ENCODE measurements at places on chromosomes 4 and X.

DNA sequence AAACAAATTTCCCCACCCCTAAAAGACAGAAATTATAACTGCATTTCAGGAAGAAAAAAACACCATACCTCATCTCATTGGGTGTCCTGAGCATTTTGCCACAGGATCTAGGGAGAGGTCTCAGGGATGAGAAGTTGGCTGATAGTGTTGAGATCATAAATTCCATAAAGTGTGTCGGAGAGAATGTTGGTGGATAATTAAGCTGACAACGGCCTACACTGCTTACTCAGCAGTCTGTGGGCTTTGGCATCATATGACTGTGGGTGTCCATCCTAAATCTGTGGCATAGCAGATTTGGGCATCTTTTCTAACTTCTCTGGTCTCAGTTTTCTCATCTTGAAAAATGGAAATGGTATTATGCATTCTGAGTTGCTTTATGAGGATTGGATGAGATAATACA, 12.3 kb downstream of the CENPVL3 start:
- no peak for DNase-seq

DNA sequence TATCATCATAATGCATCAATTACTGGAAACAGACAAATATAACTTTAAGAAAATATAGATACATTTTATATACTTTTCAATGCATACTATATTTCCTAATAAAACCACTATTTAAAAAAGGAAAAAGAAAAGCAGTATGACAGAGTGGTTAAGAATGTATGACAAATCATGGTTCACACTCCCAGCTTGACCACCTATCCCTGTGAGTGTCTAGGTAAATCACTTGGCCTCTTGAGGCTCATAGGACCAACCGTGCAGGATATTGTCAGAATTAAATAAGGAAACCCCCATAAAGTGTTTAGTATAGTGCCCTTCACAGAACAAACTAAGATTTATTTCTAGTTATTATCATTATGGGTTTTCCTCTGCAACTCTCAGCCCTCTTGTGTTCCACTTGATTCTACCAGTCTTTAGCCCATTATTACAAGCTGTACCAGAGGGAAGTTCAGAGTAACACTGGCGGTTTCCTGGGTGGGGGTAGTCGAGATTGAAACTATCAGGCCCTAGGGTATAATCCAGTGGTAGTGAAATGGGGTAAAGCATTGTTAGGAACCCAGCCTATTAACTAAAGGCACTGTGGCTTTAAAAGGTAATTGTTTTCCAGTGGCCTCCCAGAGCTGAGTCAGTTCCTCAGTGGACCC, 55.5 kb upstream of the PAK3 start:
- DNase-seq = no peak

DNA sequence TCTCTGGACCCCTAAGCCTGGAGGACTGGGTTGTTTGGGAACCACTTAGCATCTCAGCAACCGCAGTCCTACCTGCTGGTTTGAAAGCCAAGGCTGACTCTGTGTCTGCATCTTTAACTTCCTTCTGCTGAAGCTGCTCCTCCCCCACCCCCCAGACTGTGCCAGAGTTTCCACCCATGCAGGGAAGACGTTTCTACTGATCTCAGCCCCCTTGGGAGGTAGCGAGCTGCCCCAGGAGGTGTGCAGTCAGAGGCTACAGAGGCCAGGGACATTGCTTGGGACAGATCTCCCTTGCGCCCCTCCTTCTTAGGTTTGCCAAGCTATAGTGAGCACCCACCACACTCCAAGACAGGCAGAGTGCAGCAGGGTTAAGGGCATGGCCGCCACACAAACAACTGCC, 4.7 kb upstream of the FATE1 start:
- DNase-seq = no peak

DNA sequence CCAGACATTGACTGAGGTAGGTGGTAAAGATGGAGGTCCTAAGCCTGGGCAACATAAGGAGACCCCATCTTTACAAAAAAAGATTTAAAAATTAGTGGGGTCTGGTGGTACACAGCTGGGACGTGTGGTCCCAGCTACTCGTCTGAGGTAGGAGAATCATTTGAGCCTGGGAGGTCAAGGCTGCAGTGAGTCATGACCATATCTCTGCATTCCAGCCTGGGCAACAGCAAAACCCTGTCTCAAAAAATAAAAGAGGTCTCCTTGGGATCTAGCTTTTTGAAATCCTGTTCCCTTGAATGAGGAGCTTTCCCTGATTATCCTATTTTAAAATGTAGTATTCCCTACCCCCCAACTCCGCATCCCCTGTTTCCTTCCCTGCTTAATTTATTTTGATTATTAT, 78.7 kb upstream of the OGT start:
- DNase-seq = no peak

DNA sequence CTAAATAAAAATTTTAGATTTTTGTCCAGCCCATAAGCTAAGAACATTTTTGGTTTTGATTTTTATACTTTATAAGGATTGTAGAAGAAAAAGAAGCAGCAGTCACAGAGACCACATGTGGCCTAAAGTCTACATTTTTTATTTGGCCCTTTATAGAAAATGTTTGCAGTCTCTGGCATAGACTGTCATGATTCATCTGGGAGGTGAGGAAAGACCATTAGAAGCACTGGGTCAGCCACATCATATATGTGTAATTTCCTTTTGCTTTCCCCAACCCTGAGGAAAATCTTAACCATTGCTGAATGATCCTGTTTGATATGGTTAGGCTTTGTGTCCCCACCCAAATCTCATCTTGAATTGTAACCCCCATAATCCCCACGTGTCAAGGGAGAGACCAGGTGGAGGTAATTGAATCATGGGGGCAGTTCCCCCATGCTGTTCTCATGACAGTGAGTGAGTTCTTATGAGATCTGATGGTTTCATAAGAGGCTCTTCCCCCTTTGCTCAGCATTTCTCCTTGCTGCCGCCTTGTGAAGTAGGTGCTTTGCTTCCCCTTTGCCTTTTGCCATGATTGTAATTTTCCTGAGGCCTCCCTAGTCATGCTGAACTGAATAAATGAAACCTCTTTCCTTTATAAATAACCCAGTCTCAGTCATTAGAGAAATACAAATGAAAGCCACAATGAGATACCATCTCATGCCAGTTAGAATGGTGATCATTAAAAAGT, 12.1 kb upstream of the COPS4 start:
- DNase-seq = no peak

GRCh38 chrX:126485409-126485808, 67.2 kb downstream of the DCAF12L1 start:
- DNase-seq = no peak

- no peak for DNase-seq
Observed at GRCh38 chrX:10707773-10708172, 87.4 kb upstream of the MID1 start.

- no peak for DNase-seq
Observed at GRCh38 chrX:6856471-6856870, 291.0 kb upstream of the STS start.

DNA sequence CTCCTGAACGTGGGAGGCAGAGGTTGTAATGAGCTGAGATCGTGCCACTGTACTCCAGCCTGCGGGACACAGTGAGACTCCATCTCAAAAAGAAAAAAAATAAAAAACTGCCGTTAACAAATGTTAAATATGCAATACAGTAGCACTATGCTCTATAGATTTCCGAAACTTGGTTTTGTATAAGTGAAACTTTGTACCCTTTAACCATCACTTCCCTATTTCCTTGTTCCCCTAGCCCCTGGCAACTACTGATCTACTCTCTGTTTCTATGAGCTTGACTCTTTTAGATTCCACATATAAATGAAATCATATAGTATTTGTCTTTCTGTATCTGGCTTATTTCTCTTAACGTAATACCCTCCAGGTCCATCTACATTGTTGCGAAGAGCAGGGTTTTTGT, 74.1 kb downstream of the TAB3 start:
- no peak for DNase-seq

DNA sequence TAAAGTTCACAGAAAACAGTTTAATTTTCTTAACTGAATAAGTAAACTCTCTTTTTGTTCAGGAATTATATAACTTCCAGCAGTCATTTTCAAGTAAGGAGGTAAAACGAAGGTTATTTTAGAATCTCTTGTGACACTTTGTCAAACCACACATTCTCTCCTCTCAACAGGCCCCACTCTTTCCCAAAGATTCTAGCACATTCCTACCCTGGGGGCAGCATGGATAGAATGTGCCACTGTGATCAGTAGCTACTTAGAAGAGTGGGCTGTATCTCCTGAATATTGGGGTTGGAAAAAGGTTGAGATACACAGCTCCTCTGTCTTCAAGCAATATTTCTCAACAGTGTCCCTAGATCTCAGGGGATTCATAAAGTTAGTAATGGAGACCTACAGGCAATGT, 157.6 kb downstream of the EMCN start:
- no peak for DNase-seq

GRCh38 chr4:123786920-123787319, 390.3 kb downstream of the SPRY1 start:
- no peak for DNase-seq

DNA sequence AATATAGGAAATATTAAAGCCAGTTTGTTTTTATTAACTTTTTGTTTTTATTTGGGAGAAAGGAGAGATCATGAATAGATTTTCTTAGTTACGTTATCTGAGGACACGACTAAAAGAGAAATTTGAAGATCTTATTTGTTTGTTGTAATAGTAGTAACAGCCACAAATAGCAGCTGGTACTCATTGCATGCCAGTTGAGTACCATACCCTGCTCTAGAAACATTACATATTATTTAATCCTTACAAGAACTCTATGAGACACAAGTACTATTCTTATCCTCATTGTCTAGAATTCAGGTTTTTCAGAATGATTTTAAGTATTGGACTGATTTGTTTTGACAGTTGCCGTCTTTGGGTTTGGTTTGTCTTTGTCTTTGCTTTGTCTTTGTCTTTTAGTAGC, 31.8 kb downstream of the USP53 start:
- DNase-seq = no peak

GRCh38 chr4:111838406-111838930, 306.8 kb upstream of the FAM241A start:
- no peak for DNase-seq

DNA sequence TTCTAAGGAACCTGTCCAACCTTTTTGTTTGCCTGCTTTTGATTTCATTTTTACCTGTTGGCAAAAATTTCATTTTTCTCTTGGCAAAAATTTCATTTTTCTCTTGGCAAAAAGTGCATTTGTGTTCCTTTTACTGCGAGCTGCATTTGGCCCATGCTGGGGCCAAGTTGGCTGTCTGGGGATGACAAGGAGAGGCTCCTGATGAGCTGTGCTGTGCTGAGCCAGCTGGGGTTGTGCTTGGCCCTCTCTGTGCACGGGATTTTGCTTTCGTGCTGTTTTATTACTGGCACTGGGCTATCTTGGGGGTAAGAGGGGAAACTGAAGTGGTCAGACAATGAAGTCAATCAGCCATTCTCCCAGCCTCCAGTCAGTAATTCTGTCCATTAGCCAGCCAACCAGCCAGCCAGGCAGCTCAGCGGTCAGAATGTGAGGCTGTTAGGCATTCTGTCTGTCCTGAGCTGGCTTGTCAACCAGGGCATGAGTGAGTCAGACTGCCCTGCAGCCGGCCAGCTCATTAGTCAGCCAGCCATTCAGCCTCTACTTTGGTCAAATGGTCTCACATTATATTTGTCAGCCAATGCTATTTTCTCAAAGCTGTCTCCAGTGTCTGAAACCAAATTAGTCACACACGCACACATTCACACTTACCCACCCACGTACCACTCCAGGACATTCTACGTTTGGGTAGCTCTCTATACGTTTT, 56.9 kb upstream of the PRPS1 start:
- no peak for DNase-seq

- DNase-seq = no peak
Observed at GRCh38 chrX:11540532-11541377, 125.0 kb downstream of the ARHGAP6 start.

GRCh38 chr4:123876671-123877101, 480.1 kb downstream of the SPRY1 start:
- no peak for DNase-seq

DNA sequence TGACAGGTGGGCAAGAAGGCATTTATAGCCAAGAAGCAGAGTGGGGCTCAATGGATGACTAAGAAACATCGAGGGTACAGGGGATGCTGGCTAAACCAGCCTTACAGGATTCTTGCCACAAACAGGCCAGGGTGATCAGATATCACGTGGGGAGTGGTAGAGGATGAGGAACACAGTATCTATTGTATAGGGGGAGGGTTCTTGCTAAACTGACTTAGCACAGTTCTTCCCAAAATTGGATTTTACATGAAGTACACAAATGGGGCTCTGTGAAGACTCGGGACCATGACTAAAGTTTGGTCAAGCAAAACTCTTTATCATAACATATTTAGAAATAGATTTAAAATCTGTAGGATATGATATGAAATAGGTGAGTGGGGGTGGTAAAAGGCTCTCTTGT, 144.0 kb upstream of the ATOH1 start:
- no peak for DNase-seq

GRCh38 chrX:135520022-135520552, 373 bp upstream of the INTS6L start:
- no peak for DNase-seq

GRCh38 chr4:99690990-99691389, 33.4 kb upstream of the C4orf54 start:
- no peak for DNase-seq

DNA sequence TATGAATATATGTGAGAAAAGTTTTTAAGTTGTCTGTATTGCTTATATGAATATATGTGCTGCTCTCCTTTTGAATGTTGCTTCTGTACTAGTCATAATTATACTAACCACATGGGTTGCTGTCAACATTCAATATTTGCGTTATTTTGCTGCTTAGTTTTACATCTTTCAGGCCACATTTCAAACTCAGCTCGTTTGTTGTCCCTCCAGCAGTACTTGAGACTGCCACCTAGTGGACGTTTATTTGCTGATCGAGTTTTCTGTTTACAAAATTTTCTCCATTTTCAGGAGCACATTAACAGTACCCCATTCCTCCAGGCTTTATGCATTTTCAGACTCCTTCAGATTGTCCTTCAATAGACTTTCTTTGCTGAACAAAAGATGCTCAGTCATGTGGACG, 75.8 kb downstream of the NUDT11 start:
- peak; percentile 28 for DNase-seq

GRCh38 chr4:88690355-88690754, 7.3 kb downstream of the NAP1L5 start:
- DNase-seq = no peak

DNA sequence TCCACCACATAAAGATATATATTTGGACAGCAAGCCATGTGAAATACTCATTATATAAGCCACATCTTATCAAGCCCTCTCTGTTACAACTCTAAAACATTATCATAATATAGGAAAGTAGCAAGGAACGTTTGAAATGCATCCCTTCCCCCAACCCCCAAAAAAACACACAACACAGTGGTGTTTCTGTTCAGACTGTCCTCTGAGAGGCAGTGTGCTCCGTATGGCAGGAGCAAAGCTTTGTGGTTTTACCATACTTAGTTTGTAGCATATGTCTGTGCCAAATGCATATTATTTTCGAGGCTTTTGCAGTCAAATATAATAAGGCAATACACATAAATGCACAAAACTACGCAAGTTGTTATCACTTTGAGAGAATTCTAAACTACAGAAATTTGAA, 194.2 kb downstream of the RAPGEF2 start:
- DNase-seq = no peak

- no peak for DNase-seq
Observed at GRCh38 chr4:10733481-10734062, 49.0 kb upstream of the CLNK start.

- DNase-seq = no peak
Observed at GRCh38 chr4:24328711-24329110, 255.6 kb downstream of the DHX15 start.

- no peak for DNase-seq
Observed at GRCh38 chr4:101332424-101332823, 14.9 kb downstream of the PPP3CA start.

GRCh38 chr4:94115687-94116086, 92.0 kb upstream of the SMARCAD1 start:
- DNase-seq = no peak

- DNase-seq = no peak
Observed at GRCh38 chr4:82864336-82864979, 26.5 kb downstream of the SEC31A start.
